ENCODE measurements at places on chromosomes 1 and 21.

- no peak for DNase-seq
These were observed 298.9 kb downstream of the KCNT2 start for GRCh38 chr1:196309386-196309785.

- no peak for DNase-seq
These were observed 43.4 kb downstream of the EIF2D start for GRCh38 chr1:206568779-206569352.

- no peak for DNase-seq
These were observed 62.6 kb downstream of the CDC14A start for GRCh38 chr1:100414693-100415497.

GRCh38 chr1:207888652-207889051, 22.3 kb downstream of the CD34 start:
- DNase-seq = no peak

DNA sequence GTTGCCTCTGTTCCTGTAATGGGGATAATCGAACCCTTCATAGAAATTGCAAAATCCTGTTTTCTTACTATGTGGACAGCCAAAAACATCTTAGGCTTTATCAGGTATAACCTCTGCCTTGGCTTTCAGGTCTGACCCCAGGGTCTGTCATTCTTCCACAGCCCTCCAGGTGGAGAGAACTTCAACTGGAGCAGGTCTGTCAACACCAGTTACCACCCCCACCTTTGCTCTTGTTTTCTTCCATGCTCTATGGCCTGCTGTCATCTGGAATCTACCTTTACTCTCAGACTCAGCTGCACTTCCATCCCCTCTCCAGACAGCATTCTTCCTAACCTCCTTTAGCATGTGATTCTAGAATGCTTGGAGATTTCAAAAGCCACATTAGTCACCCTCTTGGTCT, 10.4 kb upstream of the GJA9 start:
- DNase-seq = no peak

GRCh38 chr1:13607002-13607401, 23.4 kb downstream of the PDPN start:
- DNase-seq = no peak

GRCh38 chr1:247441606-247442005, 16.3 kb downstream of the OR2B11 start:
- DNase-seq = no peak

- DNase-seq = no peak
These were observed 7.0 kb upstream of the GBP6 start for GRCh38 chr1:89356658-89357400.

DNA sequence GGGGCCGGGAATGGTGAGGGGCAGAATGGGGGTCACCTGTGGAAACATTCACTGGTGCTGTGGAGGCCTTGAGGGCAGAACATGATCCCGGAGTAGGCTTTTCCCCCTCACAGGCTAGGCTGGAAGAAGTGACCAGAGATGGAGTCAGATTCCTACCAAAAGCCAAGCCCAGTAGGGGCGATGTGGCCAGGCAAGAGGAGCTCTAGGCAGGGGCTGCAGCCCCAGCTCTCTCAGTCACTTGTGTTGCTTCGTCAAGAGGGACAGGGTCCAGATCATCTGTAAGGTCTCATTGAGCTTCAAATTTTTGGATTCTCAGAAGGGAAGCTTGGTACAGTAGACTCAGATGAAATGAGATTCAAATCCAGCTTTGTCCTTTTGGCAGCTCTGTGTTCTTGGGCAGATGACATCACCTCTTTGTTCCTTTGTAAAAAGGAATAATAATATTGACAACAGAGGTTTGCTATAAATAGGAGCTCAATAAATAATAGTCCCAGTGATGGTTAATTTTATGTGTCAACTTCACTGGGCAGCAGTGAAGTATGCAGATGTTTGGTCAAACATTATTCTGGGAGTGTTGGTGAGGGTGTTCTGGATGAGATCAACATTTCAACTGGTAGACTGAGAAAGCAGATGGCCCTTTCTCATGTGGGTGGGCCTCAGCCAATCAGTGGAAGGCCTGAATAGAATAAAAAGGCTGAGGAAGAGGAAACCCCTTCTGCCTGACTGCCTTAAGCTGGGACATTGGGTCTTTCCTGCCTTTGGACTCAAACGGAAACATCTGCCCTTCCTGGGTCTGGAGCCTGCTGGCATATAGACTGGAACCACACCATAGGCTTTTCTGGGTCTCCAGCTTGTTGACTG, 324.7 kb upstream of the USP24 start:
- DNase-seq = no peak
